ENCODE measurements at places on chromosomes 2 and 18.

- no peak for DNase-seq
Observed at GRCh38 chr2:27001950-27002349, 30.8 kb upstream of the TMEM214 start.

DNA sequence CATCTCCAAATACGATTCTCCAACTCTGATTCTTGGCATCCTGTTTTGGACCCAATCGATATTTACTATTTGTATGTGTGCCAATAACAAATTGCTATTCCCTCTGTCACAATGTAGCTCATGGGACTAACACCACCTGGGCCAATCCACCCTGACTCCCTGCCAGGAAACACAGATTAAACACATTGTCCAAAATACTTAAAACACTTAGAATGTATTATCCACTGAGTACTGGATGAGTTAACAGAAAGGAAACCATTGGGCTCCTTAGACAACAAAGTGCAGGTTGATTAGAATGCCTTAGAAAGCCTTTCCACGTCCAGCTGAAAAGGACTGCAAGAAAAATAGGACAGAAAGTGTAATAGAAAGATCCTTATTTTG lies 79.4 kb upstream of the ARHGAP28 start:
- DNase-seq, result no peak

DNA sequence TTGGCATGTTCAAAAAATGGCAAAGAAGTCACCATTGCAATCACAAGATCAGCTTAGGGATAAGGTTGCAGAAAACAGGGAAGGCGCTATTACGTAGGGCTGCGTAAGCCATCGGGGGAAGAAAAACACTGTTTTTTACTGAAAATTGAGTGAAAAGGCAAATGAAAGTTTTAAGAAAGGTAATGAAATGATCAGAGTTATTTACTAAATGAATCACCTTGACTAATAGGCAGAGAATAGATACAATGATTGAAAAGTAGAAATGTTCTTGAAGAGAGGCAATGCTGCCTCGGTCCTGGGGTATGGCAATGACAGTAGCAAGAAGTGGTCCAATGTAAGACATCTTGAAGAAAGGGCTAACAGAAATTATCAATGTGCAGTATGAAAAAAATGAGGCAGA lies 1227.8 kb upstream of the ZEB2 start:
- DNase-seq, result no peak

- DNase-seq, result no peak
Observed at GRCh38 chr2:503288-503999, 173.8 kb downstream of the TMEM18 start.

DNA sequence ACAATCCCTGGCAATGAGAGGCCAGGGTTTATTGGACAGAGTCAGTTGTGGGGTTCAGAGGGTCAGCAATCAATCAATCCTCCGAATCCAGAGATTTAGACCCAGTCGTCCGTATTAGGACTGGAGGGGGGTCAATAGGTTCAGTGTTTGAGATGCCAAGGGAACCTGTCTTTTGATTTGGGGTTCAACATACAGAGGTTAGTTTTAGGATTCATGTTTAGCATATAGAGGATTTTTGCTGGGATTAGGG lies 292 bp downstream of the GMPPA start:
- no peak for DNase-seq

GRCh38 chr2:26970928-26971627 lies 641 bp downstream of the MAPRE3 start:
- DNase-seq, result peak; percentile 18

- peak; percentile 46 for DNase-seq
Observed at GRCh38 chr2:219453671-219454590, 19.3 kb downstream of the SPEG start.

- DNase-seq, result no peak
Observed at GRCh38 chr2:125398738-125399524, 1257.0 kb upstream of the GYPC start.

DNA sequence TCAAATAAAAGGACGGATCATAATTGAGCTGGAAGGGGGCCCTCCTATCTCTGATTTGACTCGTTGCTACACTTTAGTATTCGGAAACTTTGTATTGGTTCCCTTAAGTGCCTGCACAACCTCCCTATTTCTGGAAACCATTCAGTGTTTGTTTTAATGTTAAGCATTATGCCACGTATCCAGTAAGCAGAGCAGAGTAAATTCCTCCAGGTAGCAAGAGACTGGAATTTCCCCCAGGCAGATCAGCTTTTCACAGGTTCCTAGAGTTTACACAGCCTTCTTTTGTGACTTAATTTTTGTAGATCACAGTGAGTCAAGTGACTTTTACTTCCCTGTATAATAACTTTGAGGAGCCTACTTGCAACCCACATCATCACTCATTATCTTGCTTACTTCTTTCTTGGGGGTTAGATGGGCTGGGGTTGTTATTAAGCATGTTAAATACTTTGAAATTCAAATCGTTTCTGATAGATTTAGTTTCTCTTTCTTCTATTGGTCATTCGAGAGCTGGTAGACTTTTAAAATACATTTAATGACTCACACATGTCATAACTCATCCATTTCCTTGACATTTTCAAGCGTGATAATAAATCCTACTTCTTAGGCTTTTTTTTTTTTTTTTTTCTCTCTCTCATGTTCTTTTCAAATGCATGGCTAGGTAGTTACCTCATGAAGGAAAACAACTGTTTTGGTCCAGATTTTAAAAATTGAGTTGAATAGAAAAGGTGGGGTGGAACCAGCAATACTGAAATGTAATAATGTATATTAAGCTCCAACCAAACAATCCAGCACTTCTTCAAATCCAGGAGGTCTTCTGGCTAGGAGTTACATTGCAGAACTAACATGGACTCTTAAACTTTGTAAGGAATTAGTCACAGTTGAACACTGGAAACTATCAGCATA lies 219.3 kb downstream of the NEDD4L start:
- peak; percentile 63 for DNase-seq

DNA sequence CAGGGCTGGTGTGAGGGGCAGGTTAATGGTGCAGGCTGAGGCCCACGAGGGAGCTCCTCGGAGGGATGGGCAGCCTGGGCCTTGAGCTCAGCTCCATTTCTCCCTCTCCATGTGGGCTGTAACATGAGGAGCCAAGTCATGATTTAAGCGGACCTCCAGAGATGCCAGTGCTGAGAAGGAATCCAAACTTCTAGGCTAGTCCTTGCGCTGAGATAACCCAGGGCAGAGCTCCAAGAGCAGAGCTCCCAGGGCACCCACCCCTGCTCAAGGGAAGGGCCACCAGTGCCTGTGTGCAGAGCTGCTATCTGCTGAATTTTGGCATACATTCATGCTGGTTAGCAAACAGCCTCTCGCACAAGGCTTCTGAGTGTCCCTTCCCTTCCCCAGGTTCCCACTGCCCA lies 95.1 kb downstream of the MRO start:
- no peak for DNase-seq

DNA sequence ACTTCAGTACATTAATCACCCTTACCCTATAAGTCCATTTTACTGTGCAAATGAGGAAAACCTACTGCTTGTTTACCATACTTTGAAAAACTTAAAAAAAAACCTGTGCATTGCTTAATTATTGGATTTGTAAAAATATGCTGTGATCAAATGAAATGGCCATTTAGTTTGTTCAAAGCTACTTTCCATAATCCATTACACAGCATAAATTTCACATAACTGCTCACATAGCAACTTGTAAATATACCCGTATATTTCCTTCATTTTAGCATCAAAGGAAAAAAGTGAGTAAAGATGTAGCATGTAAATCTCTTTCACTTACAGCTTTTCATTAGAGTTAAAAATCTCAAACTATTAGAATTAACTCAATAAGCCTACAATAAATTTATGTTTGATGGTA lies 415.1 kb downstream of the NR4A2 start:
- DNase-seq, result no peak

DNA sequence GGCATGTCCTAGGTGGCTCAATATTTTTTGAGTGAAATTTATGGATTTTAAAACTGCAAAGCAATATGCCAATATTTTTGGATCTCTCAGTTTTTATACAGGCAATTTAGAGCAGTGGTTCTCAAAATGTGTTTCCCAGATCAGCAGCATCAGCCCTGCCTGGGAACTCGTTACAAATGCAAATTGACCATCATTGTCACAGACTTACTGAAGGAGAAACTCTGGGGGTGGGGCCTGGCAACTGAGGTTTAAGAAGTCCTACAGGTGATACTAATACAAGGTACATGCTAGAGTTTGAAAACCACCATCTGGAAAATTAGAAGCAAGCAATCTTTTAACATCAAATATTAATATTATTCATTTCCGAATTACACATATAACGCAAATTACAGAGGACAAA lies 215.6 kb upstream of the PID1 start:
- no peak for DNase-seq

DNA sequence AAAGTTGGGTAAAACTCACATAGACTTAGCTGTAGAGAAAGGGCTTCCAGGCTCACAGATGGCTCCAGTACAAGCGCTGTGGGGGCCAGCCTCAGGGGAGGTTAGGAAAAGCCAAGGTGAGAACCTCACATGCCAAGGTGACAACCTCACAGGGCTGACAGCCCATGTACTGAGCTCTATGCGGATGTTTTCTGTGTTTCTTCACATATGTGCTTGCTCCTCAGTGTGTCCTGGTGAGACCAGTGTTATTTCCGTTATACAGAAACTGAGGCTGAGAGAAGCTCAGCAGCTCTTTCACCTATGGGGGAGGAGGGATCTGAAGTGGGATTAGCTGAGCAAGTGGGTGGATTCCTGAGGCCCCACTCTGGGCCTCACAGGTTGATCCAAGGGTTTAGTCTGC lies 67.3 kb downstream of the INPP4A start:
- DNase-seq, result no peak

- DNase-seq, result no peak
Observed at GRCh38 chr18:73199151-73199550, 331.4 kb upstream of the NETO1 start.

DNA sequence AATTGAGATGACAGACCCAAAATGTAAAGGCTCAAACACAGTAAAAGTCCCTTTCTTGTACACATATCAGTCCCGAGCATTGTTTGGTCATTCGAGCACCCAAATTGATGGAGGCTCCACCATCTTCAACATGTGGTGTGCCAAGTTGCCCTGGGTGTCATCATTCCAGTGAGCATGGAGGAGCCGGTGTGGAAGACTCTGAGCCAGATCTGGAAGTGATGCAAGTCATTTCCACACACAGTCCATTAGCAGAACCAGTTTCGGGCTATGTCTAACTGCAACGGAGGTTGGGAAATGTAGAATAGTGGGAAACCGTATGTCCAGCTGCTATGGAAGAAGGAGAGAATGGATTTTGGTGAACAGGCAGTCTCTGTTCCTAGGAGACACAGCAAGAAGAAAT lies 40.9 kb upstream of the BZW1 start:
- no peak for DNase-seq

DNA sequence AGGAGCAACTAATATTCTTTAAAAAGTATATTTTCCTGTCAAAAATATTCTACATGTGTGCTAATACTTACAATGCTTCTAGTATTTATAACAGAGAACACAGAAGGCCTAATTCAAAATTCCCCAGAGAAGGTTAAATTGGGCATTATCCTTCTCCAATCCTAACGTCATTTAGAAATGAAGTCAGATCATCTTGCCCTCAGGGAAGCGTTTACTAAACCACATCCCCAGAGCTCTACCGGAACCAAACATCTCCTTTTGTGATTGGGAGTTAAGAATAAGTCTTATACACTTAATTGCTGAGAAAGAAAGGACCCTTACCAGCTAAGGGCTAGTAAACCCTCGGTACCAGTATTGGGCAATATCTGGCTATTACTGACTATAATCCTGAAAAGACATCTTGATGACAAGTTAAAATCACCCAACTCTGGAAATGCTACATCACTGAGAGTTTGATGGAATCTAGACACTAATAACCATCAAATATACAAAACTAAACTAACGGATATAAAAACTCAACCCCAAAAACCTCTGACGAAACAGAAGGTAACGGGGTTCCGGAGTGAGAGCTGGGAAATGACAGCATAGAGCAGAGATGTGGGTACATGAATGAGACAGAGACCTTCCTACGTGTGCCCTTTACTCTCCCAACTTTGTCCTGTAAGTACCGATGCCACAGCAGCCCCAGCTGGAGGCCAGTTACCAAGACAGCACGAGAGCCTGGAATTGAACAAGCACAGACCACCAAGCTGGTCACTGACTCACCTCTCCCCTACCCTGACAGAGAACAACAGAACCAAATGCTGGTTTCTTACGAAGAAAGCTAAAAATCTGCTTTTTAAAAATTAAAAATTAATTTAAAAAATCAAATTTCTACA lies 35.0 kb downstream of the WDSUB1 start:
- DNase-seq, result no peak

- no peak for DNase-seq
Observed at GRCh38 chr2:128558895-128559532, 240.3 kb upstream of the HS6ST1 start.

- no peak for DNase-seq
Observed at GRCh38 chr2:101524806-101525430, 50.0 kb upstream of the RFX8 start.

DNA sequence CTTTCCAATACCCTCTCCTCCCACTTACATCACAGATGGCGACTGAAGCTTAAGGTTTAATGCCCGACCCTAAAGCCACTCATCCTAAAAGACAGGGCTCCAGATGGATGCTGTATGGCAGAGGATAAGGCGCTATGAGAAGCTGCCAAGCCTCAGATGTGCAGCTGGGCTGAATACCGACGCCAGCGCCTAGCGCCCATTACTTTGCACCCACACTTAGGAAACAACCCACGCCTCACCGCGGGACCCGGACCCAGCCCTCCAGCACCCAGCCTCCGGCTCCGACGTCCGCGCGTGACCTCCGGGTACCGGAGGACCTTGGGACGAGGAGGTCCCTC lies 335 bp downstream of the TRAK2 start:
- DNase-seq, result no peak

DNA sequence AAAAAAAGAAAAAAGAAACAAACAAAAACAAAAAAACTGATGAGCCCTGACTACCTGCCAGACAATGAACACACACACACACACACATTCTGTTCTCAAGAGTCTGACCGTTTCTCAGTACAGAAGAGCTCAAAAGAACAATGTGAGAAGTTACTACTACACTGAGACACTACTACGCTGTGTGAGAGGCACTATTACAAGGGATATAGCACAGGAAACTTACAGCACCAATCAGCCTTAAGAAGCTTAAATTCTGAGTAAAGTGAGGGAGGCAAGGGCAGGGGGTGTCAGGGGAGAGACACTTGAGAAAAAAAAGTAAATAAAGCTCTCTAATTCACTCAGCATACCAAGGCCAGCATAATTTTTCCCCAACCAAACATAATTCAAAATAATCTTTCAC lies 32.5 kb downstream of the WDR33 start:
- DNase-seq, result no peak

GRCh38 chr18:13414102-13414501 lies 195.5 kb downstream of the LDLRAD4 start:
- no peak for DNase-seq

Data from prostate gland (tissue), 2 donors.